Urothelium cell line (cell line): ENCODE measurements at places on chromosomes 6 and 20.
A peak's percentile ranks its signal among the peaks of the same experiment; 100 is the strongest.

DNA sequence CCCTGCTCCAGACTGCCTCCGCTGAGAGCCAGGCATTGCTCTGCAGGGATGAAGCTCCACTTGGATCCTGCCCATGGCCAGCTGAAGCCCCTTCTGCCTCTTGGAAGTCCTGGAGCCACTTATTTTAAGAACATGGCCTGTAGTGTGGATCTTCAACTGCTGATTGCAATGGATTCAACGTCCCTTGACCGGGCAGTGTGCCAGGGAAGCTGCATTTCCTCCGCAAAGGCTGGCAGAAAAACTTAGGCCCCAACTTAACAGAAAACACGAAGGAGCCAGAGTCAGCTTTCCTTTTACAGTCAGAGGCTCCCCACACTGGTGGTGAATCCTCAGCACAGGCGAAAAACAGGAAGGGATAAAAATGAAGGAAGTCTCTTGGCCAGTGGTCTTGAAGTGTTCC is 26.3 kb upstream of the FOXQ1 start:
- DNase-seq = no peak

- no peak for DNase-seq
Observed at GRCh38 chr6:98974309-98974708, 26.6 kb upstream of the FBXL4 start.

DNA sequence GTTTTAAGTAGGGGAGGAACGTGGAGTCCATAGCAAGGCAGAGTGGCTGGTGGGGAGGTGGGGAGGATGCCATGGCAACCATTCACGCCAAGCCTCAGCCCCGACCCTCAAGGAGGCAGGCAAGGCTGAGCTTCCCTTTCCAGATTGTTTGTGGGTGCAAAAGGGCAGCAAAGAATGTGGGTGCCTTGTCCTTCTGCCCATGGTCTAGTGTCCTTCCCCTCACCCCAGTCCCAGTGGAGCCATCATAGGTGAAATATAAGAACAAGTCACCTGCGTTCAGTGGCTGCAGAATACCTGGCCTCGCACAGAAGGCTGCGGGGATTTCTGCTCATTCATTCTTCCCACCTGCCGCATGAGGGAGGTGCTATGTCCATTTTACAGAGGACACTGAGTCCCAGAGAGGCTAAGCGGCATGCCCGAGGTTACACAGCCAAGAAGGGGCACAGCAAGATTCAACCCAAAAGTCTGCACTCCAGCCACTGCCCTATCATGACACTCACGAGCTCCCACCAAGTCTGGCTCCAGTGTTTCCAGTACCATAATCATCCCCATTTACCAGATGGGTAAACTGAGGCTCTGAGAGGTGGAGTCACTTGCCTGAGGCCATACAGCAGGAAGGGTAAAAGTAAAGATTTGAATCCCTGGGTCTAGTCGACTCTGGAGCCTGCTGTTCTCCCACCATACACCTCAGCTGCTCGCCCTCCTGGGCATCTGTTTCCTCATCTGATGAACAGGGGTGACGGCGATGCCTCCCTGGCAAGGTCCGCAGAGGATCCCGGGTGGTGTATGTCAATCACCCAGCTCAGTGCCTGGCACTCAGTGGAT is 100.8 kb downstream of the CEBPB start:
- DNase-seq = no peak

DNA sequence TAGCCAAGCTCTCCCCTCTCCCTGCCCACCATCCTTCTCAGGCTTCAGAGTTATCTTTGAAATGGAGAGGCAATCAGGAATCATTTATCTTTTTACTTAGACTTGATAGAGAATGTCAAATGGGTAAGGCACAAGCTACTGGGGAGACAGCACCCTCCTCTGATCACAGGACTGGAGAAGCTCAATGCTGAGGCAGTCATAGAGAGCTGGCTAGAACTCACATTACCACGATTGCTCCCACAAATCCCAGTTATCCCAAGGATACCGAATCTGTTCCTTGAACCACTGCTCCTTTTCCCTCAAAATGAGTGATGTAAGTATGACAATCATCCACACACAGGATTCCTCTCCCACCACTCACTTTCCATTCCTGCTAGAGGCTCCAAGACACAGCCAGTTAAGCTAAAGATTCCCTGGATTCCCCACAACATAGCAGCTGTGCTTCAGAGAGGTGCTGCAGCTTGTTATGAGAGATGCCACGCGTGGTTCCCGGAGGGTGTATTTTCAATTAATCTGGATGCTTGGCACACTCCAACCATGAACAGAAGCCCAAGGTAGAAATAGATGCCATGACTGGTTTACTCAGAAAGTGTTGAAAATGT is 96.2 kb upstream of the VGLL2 start:
- DNase-seq = no peak

GRCh38 chr20:16064989-16065707 is 508.1 kb downstream of the KIF16B start:
- DNase-seq = no peak

- peak; percentile 15 for DNase-seq
Observed at GRCh38 chr6:122947355-122947754, 48.7 kb upstream of the CLVS2 start.

DNA sequence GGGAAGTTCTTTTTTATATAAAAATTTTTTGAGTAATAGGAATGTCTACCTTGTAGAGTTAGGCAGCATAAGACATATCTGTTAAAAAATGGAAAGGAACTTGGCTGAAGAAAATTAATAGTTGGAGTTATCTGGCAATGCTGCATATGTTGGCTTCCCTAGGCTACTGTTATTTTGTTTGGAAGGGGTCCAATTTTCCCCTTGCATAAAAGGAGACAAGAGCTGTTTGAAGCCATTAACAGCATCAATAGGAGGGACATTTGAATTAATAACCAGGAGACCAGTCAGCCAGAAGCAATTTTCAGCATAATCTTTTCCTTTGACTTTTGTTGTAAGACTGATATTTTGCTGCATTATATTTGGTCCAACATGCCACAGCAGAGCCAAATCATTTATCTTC is 80.9 kb upstream of the TAB2 start:
- DNase-seq = no peak

DNA sequence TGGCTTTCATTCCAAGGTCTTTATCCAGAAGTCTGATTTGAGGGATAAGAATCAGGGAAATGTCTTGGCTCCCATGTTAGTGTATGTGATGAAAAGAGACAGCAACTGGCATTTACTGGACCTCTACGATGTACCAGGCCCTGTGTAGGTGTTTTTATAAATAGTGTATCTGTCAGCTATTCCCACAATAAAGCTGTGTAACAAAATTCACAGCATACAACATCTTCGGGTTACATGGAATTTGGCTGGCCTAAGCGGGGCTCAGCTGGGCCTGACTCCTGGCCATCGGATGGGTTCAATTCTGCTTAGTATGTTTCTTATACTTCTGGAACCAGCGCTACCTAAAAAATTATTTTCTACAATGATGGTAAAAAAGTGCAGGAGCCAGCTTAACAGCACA is 128.2 kb downstream of the SNX5 start:
- no peak for DNase-seq

DNA sequence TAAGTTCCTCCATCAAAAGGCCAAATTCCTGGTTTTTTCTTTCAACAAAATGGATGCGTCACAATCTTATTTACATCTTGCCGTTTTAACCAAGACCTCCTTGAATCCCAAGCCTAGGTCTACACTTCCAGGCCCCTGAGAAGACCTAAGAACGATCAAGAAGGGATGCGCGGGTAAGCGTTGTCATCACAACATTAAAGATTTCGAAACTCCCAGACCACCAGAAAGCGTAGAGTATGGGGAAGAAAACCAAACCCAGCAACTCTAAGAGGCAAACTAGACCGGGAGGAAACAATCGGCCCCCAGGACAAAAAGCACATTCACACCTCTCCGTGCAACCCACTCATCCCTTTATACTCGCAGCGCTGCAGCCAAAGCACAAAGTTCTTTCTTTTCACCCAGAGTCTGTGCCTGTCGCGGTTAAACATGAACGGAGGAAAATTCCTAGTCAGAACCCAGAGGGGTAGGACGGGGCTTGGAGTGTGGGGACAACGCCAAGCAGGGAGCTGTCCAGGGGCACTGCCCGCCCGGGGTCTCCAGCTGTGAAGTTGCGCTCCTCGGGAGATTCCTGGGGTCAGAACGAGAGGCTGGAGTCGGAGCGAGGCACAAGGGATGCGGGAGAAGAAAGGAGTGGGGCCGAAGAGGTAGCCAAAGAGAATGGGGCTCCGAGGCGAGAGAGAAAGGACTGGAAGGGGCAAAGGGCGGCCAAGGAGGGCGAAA is 725 bp downstream of the OSER1 start:
- DNase-seq = no peak

DNA sequence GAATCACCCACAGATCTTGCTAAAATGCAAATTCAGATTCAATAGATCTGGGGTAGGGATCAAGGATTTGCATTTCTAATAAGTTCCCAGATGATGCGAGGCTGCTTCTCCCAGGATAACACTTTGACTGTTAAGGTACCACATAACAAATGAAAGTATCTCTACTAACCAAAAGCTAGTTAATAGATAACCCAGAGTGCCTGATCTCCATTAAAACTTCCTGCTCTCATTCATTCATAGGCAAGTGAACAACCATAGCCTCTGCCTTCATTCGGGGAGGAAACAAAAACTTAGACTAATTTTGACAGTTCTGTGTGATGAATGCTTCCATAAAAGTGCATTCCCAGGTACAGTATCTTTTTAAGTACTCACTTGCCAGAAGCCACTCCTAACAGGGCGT is 265.6 kb upstream of the BTBD3 start:
- no peak for DNase-seq

DNA sequence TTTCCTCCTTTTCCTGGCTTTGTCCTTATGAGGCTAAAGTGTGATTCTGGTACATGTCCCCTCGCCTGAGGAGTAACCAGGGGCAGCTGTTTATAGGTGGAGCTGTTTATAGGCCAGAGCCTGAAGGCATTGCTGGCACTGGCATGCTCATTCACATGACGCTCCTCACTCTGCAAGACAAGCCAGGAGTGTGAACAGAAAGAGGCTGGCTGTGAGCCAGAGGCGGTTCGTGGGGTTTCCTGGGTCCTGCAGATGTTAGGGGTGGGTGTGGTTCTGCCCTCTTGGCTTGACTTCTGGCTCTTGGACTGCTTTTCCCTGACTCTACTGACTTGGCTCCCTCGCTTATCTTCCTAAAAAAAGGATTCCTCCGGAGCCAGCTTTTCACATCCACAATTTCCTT is 12.8 kb upstream of the MDFI start:
- no peak for DNase-seq

DNA sequence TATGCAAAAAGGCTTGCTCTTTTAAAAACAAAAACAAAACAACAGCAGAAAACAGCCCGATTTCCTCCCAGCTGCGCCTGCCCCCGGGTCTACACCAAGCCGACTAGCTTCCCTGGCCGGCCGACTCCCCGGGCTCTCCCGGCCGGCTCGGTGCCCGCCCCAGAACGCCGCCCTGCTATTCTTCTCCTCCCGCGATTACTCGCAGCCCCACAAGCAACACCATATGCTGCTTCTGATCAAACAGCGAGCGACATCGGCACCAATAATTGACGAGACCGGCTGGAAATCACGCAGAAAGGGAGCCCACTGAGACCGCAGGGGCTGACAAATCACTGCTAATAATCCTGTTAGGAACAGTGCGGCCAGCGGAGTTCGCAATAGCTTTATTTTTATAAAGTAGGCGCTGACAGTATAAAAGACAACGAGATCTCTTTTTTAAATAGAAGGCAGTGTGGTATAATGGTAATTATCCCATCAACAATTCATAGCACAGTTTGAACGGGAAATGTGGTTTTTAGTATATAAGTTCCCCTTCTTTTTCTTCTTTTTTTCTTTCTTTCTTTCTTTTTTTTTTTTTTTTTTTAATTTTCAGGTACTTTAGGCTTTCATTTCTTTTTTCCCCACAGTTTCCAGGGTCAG is 3.3 kb downstream of the SIM1 start:
- DNase-seq = peak; percentile 70

DNA sequence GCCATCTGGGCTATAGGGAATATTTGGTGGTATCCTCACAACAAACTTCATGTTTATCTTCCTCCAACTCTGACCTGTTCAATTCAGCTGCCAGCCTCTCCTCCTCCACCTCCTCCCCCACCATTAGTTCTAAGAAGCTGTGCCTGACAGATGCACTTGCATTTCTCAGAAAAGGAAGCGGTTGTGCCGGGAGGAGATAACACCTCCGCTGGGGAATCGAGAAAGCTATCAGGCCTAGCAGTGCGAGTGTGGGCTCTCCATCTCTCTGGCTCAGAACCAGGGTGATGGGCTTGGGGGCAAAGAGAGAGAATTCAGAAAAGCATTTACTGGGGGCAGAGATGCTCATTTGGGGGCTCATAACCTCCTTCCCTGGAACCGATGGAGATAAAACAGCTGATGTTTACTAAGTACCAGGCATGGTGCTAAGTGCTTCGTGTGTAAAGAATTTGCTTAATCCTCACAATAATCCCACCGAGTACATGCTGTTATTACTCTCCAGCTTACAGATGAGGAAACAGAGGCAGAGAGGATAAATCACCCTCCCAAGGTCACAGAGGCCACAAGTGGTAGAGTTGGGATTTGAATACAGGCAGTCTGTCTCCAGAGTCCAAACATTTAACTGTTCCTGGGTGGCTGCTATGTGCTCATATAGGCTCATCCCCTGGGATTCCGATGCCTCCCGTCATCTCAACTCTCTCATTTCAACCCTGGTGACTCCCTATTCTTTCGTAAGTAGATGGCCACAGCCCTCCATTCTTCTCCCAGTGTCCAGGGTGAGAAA is 38.3 kb downstream of the COX4I2 start:
- no peak for DNase-seq

DNA sequence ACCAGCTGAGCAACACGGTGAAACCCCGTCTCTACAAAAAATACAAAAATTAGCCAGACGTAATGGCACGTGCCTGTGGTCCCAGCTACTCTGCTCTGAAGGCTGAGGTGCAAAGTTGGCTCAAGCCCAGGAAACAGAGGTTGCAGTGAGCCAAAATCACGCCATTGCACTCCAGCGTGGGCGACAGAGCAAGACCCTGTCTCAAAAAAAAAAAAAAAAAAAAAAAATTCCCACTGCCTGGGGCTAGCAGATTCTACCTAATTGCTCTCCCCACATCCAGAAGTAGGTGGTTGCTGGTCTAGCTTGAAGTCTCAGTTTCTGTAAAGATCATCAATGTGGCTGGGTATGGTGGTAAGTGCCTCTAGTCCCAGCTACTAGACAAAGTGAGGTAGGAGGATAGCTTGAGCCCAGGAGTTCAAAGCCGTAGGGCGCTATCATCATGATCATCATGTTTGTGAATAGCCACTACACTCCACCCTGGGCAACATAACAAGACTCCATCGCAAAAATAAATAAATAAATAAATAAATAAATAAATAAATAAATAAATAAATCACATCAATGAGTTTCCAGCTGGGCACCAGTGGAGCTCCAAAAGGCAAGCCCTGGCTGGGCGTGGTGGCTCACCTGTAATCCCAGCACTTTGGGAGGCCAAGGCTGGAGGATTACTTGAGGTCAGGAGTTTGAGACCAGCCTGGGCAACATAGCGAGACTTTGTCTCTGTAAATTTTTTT is 6.3 kb upstream of the AP5S1 start:
- DNase-seq = no peak

- peak; percentile 77 for DNase-seq
Observed at GRCh38 chr6:20117474-20117873, 94.8 kb downstream of the MBOAT1 start.
